Activated CD8-positive, alpha-beta memory T cell treated with anti-CD3 and anti-CD28 coated beads for 4 hours (primary cell): ENCODE measurements at places on chromosomes 1 and 21.

- no peak for DNase-seq
Measured at GRCh38 chr1:198669771-198670170, 30.9 kb downstream of the PTPRC start.

DNA sequence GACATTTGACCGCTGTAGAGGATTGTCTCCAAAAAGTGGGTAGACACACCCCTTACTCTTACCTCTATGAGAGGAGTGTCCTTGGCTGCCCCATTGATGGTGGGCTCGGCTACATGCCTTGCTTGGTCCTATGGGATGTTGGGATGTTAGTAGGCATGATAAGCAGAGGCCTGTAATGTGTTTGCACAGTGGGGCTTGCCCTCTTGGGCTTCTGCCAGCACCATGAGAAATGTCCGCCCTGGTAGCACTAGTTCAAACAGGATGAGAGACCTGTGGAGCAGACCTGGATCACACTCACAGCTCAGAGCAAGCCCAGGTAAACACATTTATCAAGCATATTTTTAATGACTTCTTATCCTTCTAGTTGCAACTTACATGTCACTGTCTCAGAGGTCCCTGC, 54.2 kb downstream of the SH3GLB1 start:
- no peak for DNase-seq

- no peak for DNase-seq
Measured at GRCh38 chr1:2301607-2302291, 73.6 kb downstream of the SKI start.

DNA sequence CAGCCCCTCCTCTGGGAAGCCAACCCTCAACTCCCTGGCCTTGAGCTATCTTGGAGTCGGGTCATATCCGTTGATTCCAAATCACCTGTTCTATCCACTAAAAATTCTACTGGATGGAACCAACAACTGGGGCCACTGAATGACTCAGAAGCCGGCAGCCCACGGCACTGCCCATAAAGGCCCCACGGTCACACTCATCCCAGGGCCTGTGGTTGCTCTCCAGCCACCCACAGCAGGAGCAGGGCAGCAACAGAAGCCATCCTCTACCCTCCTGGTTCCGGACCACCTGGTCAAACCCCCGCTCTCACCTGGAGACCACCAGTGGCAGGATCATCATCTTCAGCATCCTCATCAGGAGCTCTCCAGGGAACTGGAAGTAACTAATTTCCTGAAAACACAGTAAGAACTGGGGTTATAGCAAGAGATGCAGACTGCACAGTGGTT, 8.4 kb downstream of the SLC1A7 start:
- no peak for DNase-seq

DNA sequence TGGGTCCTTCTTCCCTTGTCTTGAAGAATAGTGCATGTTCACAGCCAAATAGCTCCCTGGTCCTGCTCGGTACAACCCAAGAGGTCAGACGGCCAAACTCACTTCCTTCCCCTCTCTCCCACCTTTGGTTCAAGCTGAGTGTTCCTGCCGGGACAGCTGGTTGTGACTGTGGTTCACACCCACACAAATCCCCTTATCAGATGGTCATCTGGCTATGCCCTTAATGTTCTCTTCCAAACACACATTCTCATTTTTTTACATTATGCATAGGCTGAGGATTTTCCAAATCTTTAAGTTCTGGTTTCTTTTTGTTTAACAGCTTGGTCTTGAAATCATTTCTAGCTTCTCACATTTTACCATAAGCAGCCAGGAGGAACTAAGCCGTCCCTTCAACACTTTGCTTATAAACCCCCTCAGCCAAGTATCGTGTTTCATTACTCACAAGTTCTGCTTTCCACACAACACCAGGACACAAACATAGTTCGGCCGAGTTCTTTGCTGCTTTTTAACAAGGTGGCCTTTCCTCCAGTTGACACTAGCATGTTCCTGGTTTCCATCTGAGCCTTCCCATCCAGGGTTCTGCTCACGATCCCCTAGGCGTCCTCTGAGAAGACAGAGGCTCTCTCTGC, 19.7 kb upstream of the TSPEAR start:
- DNase-seq = no peak

- DNase-seq = no peak
Measured at GRCh38 chr1:55088413-55088812, 49.1 kb downstream of the PCSK9 start.

DNA sequence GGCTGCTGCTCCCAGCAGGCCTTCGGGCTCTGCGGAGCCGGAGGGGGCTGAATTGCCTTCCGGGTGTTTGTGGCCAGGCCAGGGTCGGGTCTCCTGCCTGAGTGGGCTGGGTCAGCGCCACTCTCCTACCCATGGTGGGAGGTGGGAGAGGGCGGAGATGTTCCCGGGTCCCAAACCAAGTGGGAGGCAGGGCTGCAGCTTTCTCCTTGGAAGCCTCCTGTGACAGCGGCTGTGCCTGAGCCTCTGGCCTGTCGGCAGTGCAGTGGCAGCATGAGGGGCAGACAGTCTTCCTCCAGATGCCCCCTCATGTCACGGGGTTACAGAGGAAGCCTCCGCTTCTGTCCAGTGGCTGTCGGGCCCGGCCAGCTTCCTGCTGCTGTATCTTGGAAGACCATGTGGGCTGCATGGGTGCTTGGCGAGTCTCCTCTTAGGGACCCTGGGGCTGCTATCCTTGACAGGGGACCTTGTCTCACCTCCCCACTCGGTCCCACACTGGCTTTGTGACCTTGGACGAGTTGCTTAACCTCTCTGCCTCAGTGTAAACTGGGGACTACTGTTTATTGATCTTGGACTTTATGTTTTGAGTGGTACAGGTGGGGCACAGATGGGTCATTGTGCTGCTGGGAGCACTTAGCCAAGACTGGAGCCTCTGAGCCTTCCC, 4.3 kb downstream of the SKI start:
- DNase-seq = no peak

- DNase-seq = no peak
Measured at GRCh38 chr1:58310881-58311280, 235.6 kb downstream of the OMA1 start.

- DNase-seq = no peak
Measured at GRCh38 chr1:59485949-59486348, 189.1 kb downstream of the FGGY start.

- no peak for DNase-seq
Measured at GRCh38 chr21:46607636-46608035, 2.8 kb upstream of the S100B start.
